Stimulated activated effector memory CD8-positive, alpha-beta T cell treated with anti-CD3 and anti-CD28 coated beads, Interleukin-12 subunit alpha, Interleukin-12 subunit beta, amount 100 ng/mL, for 72 hours (primary cell): ENCODE measurements at places on chromosomes 5 and 9.

DNA sequence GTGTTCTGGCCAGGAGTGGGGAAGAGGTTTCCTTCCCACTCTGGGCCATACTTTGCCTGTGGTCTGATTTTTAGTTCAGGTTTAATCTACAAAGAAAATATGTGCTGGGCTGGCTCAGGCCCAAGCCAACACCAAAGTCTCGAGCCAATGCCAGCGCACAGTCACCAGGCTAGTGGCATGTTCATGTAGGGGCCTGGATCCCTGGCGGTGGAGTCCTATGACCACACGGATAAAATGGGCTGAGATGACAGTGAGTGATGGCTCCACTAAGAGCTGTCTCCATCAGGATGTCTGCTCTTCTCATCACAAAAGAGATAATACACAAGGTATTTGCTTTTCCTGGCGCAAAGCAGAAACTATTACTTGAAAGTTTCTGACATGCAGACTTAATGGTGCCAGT is 92.9 kb upstream of the PTPN3 start:
- no peak for DNase-seq

DNA sequence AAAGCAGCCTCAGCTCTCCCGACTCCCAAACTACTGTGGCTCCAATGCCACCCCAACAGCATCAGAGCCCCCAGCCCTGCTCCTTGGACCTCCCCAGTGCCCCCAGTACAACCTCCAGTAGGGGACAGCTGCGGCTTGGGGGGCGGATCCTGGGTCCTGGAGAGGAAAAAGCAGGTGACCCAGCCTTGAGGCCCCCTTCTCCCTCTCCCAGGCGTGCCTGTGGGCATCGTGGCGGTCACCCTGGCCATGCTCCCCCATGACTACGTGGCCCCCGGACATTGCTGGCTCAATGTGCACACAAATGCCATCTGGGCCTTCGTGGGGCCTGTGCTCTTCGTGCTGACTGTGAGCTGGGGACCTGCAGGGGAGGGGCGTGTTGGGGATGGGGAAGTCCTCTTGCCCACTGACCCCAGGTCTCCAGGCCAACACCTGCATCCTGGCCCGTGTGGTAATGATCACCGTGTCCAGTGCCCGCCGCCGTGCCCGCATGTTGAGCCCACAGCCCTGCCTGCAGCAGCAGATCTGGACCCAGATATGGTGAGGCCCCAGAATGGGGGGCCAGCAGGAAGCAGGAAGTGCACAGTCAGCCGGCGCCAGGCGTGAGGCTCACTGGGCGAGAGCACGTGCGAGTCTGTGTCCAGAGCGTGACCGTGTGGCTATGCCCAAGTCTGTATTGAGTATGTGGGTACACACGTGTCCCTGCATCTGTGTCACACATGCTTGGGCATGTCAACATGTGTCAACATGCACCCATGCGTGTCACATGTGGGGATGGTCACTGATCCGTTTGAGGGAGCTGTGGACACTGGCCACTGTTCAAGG is 19.0 kb downstream of the ADGRD2 start:
- no peak for DNase-seq

DNA sequence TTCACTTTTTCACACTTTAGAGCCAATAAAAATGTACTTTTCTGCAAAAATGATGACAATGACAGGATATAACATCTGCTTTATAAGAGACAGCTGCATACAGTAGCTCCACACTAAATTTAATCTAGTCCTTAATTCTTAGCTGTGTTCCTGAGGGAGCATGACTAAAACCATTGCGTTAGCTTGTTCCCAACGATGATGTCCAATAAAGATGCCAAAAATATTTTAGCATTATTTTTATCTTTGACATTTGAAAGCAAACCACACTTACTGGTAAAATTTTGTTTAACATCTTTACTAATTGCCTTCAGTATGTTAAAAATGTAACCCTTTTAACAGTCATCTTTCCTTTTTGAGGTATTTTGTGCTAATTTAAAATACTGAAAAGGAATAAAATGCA is 382.7 kb downstream of the CHSY3 start:
- DNase-seq: no peak

DNA sequence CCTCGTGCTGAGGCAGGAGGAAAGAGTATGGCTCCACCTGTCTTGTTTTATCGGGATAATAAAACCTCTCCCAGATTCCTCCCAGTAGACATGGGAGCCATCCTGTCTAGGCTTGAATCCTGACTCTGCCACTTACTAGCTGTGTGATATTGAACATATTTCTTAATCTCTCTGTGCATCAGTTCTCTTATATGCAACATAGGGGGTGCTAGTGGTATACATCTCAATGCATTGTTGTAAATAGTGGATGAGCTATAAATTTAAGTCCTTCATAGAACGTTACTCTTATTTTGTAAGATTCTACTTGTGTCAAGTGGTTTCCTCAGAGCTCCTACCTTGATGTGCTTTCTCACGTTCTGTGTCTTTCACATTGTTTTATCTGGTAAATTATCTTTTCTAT is 417.7 kb upstream of the POU5F2 start:
- no peak for DNase-seq

DNA sequence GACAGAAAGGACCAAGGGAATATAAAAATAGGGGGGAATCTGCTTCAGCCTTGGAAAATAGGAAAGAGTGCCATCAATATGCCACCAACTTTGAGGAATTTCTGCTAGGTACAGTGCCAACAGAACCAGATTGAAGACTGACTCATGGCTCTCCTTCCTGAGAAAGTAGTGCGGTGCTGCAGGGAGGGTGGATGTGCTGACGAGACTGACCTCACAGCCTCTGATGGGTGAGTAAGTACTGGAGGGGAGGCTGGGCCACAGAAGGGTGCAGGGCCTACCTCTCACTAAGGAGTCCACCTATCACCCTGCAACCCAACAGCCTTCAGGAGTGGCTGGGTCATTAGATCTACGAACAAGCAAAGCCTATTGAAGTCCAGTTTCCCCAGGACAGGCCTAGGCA is 187.6 kb downstream of the GABBR2 start:
- DNase-seq: no peak

GRCh38 chr9:114248299-114248707 is 74.6 kb upstream of the ORM1 start:
- no peak for DNase-seq

DNA sequence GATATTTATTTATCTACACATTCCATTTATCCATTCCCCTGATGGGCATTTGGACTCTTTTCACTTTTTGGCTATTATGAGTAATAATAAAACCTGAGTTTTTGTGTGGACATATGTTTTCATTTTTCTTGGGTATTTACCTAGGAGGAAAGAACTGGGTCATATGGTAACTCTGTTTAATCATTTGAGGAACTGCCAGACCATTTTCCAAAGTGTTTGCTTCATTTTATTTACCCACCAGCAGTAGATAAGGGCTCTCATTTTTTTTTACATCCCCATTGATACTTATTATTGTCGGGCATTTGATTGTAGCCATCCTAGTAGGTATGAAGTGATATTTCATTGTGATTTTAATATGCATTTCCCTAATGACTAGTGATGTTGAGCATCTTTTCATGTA is 7.7 kb upstream of the PTPDC1 start:
- no peak for DNase-seq

DNA sequence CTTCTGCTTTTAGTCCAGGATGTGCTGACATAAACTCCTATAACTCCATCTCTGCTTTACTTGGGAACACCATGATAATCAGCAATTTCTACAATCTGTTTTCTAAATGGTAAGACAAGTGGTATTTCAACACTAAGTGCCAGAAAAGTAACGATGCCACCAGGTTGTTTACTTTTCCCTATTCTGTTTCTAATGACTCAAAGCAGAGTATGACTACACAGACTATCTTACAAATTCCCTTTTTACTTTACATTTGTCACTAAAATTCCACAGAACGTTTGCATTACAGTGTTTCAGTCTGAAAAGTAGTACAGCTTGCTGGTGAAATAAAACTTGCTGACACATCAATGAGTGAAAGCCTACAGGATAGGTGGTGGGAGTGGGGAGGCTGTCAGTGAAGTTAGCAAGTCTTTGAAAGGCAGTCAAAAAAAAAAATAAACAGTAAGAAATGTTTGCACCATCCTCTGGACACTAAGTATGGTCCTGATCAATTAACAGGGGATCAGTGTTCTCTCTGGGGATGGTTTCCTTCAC is 186.5 kb downstream of the LURAP1L start:
- no peak for DNase-seq

GRCh38 chr5:148965511-148966265 is 97.2 kb downstream of the SH3TC2 start:
- no peak for DNase-seq

GRCh38 chr5:133525126-133525525 is 87.2 kb downstream of the FSTL4 start:
- no peak for DNase-seq

DNA sequence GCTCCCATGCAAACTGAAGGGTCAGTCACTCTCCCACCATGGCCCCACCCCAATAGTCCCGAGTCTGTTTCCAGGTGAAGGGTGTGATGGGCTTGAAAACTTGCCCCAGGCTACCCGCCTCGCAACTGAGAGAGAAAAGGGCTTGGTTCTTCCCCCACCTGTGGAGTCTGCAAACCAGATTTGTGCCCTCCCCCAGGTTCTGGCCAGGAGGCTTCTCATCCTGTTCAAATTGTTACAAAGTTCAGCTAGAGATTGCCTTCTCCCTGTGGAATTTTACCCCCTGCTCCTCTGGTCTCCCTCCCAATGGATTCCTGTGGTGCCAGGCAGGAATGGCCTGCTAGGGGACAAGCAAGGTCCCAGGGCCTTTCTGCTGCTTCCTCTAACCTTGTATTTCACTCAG is 93.1 kb upstream of the ACO1 start:
- no peak for DNase-seq

DNA sequence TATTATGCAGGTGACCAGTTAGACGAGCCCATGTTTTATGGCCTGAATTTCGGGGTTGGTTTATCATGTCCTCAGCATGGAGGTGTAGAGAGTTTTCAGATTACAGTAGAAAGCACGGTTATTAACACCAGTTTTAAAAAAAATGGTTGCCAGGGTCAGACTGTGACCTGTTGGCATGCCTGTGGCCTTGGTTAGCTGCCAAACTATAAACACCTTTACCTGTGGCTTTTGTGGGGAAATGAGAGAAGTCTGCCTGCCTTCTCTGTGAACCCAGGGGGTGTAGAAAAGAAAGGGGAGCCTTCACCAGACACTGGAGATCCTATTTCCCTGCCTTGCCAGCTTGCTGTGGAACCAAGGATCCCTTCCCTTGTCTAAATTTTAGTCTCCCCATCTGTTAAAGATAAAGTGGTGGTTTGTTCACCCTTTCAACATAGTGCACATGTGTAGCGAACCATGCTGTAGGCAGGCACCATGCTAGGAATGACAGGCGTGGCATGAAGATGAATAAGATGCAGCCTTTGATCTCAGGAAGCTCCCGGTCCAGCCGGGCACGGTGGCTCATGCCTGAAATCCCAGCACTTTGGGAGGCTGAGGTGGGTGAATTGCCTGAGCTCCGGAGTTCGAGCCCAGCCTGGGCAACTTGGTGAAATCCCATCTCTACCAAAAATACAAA is 6.1 kb upstream of the PHF19 start:
- DNase-seq: no peak

- no peak for DNase-seq
These were observed 24.1 kb downstream of the AQP7 start for GRCh38 chr9:33378121-33378795.

GRCh38 chr5:163878490-163878889 is 373.1 kb downstream of the MAT2B start:
- DNase-seq: no peak

DNA sequence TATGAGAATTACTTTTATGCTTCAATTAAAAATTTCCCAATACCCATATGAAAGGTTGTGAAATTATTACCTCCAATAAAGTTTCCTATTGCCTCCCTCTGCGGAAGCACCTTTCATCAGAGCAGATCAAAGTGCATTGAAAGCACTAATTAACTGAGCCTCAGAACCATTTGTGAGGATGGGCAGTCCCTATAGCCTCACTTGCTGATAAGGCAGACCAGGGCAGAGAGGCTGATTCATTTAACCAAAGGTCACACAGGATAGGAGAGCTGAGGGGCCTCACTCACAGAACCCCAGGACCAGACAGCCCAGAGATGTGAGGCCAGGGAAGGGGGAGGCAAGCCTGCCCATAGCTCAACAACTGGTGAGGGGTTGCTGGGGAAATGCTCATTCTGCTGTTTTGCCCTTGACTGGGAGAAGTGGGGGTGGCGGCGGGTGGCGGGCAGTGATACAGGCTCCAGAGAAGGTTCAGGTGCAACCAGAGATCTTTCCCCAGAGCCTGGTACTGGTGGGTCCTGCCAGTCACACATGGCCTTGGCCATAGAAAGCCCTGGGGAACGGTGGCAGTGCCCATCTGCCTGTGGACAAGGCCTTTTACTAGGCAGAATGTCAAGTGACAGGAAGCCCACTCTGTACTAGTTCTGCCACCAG is 57.9 kb downstream of the MACROH2A1 start:
- no peak for DNase-seq

DNA sequence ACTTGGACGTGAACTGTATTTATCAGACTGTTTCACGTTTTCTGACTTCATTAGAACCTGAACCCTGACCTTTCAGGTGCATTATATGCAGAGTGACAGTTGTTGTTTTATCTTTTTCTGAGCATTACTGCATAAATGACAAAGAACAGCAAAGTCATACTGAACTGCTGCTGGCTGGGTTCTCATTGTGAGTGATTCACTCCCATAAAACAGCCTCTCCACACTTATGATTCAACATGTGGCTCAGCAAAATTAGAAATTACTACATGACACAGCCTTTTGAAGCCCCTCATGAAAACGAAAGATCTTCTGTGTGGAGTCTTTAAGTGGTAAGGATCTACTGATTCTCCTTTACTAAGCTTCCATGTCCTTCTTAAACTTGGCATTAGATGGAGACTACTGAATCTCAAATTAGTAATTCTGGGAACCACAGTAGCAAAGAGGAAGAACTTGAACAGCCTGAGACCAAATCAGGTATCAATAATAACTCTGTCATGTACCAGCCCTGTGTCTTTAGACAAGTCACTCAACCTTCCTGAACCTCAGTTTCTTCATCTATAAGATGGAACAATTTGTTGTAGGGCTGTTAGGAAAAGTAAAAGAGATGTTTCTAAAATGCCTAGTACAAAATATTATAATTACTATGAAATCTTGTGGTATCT is 172.3 kb upstream of the GNA14 start:
- no peak for DNase-seq

DNA sequence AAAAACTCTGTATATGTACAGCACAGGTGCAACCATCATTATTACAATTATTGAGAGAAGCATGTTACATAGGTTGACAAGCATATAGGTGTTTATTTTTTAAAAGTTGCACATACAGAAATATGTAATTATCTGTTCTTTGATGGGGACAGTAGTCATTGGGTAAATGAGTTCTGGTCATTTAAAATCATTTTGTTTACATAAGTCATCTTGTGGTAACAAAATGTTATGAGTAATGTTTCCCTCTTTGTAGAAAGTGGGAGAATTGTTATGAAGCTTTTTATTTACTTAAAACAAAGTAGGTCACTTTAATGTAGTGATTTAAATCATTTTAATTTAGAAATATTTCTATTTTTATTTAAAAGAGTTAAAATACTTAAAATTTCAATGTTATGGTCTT is 33.8 kb upstream of the FBXL17 start:
- DNase-seq: no peak

GRCh38 chr9:75027187-75028107 is 646 bp downstream of the CARNMT1 start:
- peak; percentile 44 for DNase-seq
